Foreskin keratinocyte (primary cell): ENCODE measurements at places on chromosomes 2 and 18. TPM values are rescaled to one million over a fixed set of nuclear protein-coding genes. Genes with fewer than 3 reads are reported as not detected.

Gene PARD6G
- 18.0 and 19.1 TPM in 2 replicates for total RNA-seq

DNA sequence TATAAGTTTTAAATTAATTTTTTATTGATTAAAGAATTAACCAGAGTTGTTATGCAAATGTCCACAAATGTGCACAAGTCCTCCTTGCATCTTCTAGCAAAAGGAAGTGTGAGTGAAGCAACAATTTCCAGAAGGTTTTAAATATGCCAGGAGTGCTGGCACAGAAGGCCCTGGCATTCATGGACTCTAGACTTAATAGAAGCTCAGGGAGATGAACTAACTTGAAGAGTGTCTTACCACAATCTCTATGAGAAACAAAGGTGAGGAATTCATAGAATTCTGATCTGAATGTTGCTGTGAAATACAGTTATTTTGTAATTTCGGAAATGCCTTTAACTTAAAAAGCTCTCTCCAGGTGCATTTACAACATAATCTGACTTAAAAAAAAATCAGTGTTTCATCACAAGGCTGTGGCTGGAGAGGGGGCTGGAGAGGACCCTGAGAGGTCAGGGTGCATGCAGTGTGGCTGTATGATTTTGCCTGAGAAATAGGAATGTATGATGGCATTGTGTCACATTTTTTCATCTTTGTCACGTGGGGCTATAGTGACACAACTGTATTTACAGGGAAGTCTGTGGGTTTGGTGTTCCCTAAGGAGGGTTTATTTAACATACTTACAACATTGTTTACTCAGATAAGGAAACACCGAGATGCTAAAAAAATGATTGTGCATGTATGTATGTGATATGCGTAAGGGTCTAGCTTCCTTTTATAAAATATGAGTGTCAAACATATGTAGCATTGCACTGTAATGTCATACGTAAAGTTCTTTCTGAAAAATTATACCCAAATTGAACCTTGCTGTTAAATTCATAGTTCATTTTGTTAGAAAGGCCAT is 66.2 kb downstream of the MAP4K4 start:
- DNase-seq, result no peak

GRCh38 chr2:127165539-127165935 is 54.6 kb downstream of the CYP27C1 start:
- no peak for DNase-seq

GRCh38 chr2:169039702-169040101 is 8.6 kb upstream of the ABCB11 start:
- DNase-seq, result no peak

DNA sequence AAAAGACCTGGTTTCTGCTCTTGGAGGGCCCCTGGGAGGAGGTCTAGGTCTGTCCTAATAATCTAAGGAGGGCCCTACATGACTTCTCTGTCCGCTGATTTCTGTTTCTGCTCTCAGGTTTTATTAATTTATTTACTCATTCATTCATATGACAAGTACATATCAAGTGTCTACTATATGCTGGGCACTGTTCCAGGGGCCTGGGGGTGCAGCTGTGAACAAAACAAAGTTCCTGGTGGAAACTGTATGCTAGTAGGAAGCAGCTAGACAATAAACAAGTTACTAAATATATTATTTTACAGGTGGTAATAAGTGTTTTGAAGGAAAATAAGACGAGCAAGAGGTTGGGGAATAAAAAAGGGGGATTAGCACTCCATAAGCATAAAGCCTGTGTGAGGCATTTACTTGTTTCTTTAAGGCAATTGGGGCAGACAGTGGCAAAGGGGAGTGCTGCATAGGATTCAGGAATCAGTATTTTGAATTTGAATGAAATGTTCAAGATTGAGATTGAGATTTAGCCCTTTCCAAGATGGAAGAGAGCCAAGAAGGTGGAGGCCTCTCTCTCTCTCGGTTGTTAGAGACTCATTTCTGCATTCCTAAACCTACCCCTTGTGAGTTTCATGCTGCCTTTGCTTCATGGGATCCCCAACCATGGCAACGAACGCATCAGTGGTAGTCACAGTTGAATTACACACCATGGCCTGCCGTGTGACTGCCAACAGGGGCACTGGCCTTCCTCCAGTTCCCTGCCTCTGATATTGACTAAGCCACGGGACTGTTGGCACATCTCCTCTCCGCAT is 28.3 kb downstream of the DRC1 start:
- DNase-seq, result no peak

DNA sequence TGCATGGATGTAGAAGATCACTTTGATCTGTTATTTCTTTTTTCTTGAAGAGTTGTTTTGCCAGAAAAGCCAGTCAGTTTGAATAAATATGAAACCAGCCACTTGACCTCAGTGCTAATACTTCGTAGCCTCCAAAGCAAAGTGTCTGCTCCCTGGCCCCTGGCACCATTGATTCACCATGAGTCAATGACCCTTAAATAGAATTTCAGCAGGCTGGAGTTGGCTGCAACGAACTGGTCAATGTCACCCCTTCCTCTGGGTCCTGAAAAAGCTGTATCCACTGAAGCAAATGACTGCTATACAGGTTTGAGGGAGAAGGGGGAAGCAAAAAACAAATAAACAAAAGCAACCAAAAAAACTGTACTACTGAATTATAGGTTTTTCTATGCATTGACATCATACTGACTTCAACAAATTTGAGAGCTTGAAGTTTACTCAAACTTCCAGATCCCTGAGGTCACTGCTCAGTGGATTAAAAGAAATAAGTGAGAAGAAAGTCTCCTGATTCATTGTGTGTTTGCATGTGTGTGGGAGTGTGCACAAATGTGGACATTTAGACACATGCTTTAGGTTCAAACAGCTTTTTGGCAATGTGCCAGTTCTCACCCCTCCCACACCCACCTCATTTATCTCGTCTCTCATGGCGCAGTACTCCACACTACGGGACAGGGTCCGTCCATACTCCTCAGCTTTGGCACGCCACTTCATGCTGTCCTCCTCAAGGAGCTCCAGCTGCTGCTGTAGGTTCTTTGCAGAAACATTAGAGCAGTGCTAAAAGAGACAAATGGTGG is 58.1 kb upstream of the TTN start:
- DNase-seq, result no peak

DNA sequence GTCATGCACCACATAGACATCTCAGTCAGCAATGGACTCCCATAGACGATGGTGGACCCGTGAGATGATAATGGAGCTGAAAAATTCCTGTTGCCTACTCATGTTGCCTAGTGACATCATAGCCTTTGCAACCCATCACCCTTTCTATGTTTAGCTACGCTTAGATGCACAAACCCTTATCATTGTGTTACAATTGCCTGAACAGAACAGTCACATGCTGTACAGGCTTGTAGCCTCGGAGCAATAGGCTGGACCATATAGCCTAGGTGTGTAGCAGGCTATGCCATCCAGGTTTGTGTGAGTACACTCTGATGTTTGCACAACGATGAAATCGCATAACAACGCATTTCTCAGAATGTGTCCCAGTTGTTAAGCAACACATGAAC is 221.6 kb downstream of the ALPK2 start:
- DNase-seq, result no peak

GRCh38 chr2:176573612-176574483 is 304.6 kb downstream of the MTX2 start:
- no peak for DNase-seq

GRCh38 chr2:128625963-128626759 is 307.5 kb upstream of the HS6ST1 start:
- no peak for DNase-seq

DNA sequence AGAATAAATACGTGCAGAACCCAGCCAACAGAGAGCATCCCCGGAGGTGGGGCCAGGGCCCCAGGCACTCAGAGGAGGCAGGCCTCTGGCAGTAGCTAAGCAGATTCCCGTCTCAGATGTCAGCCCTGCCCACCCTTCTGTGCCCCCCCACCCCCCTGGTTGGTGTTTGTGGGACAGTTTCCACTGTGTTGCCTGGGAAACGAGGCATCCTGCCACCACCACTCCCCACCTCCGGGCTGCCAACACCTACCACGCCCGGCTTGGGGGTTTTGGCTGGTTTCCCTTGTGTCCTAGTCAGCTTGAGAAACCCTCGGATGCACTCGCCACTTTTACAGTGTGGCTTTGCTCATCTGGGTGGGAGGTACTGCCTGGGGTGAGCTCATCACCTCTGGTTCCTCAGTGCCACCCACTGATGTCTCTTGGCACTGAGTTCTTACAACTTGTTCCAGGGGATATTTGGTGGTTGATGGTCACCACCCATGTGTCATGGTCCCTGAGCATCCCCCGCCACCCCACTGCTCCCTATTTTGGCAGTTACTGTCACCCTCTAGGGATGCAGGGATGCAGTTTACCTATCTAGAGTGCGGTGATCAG is 72.4 kb upstream of the YWHAQ start:
- DNase-seq, result peak; percentile 51

DNA sequence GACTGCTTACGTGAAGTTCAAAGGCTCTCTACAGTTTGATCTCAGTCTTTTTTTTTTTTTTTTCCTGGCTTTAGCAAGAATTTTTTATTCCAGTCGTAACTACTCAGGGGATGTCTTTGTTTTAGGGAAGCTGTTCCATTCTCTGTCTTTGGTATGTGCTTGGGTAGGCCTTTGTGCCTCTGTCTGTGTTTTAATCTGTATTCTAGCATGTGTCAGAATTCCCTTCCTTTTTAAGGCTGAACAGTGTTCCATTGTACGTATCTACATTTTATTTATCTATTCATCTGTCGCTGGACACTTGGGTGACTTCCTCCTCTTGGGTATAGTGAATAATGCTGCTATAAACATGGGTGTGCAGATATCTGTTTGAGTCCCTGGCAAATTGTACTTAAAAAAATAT is 42.6 kb downstream of the MYO1B start:
- DNase-seq, result no peak

Gene UGT1A5
- 0.53 and 0.82 TPM in 2 replicates for total RNA-seq

Gene POTEI
- not detected in 2 replicates for total RNA-seq
